ENCODE measurements at places on chromosomes 16 and 17.

DNA sequence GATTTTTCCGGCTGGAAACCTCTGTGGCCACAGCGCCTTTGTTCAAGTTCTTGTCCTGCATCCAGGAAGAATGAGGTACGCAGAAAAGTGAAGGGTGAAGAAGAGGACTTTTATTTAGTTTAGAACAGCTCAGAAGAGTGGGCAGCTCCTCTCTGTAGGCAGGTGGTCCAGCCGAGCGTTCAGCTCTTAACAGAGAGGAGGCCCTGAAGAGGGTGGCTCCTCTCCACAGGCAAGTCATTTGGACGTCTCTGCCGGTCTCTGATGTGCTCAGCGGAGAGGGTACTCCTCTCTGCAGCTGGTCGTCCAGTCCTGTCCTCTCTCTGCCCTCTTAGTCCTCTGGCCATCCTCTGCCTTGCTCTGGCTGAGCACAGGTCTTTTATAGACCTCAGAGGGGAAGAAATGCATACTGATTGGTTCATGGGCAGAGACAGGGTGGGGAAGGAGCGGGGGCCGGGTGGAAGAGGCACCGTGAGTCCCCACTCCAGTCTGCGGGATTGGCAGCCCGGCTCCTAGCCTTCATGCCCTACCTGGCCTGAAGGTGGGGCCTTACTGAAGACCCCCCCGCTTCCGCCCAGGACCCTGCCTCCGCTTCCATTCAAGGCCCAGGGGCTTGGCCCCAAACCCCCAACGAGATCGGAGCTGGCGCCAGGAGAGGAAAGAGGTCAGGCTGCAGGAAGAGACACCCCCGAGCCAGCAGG, 70.0 kb upstream of the NKD1 start:
- no peak for DNase-seq

- no peak for DNase-seq
Observed at GRCh38 chr17:63974594-63975192, 2.0 kb upstream of the SCN4A start.

DNA sequence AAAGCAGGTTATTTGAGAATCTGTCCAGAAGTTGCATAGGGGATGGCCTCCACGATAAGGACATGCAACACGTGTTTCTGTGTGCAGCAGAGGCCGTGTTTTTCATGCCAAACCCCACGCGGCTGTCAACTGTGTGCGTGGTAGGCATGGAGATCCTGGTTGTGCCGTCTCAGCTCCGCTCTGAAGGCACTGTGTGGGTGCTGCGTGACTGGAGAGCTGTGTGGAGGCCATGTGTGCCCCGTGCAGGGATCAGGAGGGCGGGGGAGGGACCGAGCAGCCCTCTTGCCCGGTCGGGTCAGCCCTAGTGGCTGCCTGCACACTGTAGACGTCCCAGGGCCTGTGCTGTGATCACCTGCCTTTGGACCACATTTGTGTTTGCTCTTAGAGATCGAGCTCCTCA, 74.5 kb downstream of the SEC14L1 start:
- no peak for DNase-seq

DNA sequence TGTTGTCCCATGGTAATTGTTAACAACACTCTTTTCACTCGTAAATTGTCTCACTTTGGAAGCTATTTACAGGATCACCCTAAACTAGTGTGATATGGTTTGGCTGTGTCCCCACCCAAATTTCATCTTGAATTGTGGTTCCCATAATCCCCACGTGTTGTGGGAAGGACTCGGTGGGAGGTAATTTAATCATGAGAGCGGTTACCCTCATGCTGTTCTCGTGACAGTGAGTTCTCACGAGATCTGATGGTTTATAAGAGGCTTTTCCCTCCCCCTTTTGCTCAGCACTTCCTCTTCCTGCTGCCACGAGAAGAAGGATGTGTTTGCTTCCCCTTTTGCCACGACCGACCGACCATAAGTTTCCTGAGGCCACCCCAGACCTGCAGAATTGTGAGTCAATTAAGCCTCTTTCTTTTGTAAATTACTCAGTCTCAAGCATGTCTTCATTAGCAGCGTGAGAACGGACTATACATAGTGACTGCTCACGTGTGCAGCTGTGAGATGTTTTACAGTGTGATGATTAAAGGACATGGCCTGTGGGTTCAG, 34.4 kb downstream of the DNAH3 start:
- no peak for DNase-seq
